Head of caudate nucleus (tissue), 42 donors: ENCODE measurements at places on chromosomes 11 and 22.
A peak's percentile ranks its signal among the peaks of the same experiment; 100 is the strongest.

DNA sequence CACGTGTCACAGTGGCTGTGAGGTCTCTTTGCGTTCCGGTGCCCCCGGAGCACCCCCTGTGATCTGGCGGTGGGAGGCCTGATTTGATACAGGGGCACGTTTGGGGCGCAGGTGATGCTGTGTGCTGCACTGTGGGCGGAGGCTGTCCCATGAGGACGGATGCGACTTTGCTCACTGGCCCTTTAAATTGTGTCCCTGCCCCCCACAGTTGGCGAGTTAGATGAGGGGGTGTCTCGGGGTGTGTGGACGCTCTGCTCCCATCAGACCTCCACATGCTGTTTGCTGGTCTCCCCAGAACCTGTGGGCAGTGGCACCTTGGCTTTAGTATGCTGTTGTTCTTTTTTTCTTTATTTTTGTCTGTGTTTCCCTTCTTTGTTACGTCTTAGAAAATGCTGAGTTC is 5.2 kb downstream of the ZBED4 start:
- DNase-seq, result no peak

GRCh38 chr11:128421577-128422330 is 165.6 kb downstream of the ETS1 start:
- no peak for DNase-seq

DNA sequence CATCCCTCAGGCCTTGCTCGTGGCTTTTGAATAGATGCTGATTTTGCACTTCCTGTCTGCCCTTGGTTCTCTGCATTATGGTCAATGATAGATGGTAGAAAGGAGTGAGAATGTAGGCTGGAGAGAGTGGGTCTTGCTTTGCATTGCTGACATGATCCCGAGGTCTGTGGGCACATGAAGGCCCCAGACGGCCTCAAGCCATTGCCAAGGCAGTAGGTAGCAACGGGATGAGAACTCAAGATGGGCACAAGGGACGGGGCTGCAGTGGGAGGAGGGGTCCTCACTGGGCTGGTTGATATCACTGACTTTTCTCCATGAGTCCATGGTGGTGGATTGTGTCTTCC is 54.0 kb downstream of the GAB4 start:
- no peak for DNase-seq

- DNase-seq, result no peak
These were observed 23.8 kb downstream of the CD44 start for GRCh38 chr11:35162745-35163144.

- no peak for DNase-seq
These were observed 152.4 kb upstream of the TTC12 start for GRCh38 chr11:113161711-113162591.

DNA sequence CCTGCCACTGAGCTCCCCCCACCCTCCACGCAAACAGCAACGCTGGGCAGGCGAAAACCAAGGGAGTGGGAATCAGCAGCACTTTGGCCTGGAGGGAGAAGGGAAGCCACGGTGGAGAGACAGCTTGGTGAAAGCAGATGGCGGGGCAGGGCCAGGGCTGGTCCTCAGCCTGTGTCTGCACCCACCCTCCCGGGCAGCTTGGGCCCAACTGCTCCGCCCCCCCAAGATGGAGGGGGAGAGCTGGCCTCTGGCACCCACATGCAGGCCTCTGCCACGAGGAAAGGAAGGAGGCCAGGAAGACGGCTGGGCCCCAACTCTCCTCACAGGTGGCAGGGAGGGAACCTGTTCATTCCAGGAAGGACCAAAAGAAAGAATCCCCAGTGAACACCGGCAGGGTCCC is 17.8 kb downstream of the MAFF start:
- DNase-seq, result no peak

DNA sequence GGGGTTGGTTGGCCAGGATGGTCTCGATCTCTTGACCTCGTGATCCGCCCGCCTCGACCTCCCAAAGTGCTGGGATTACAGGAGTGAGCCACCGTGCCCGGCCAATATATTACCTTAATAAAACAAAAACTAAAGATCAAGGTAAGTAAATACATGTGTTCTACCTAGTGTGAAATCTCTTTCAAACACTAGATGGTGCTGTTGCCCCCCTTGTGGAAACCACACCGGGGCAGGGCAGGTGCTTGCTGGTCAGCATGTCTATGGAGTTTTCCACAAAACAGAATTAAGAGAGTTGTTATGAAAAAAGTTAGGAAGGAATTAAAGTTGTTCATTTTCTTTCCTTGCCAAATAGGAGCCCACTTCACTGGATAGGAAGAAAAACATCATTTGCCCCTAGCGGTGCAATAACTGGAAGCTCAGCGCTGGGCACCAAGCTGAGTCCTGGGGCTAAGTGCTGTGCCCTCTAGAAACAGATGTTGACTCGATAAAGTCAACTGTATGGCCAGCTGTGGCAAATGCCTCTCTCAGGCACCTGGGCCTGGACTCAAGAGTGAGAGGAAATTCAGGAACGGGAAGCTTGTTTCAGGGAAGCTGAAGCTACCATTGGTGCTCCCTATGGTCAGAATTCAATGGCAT is 6.3 kb upstream of the KCNJ5 start:
- DNase-seq, result peak; percentile 66
